ENCODE measurements at places on chromosomes 5 and 9.
A peak's percentile ranks its signal among the peaks of the same experiment; 100 is the strongest.

GRCh38 chr5:107219993-107220392, 450.7 kb downstream of the EFNA5 start:
- DNase-seq = no peak

DNA sequence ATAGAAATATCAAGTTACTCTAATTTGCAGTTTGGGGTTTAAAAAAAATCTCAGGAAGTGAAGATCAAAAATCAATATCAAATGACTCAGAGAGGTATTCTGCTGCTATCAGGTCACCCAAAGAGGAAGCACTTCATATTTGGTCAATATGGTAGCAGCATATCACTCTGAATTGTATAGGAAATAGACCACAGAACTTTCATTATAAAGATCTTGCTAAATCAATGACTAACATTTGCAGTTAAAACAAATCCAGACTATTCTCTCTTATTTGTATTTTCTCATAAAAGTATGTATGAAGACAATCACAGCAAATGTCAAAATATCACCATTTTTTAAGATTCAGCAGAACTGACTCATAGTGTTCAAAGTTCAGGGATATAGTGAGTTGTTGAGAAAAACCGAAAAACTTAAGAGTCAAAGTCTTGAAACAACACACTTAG, 105.8 kb upstream of the PCSK1 start:
- DNase-seq = no peak

- DNase-seq = no peak
These were observed 352.9 kb downstream of the DNAH5 start for GRCh38 chr5:13591621-13592020.

- no peak for DNase-seq
These were observed 1.6 kb downstream of the RAD23B start for GRCh38 chr9:107284636-107285035.

GRCh38 chr5:74325866-74326265, 314.7 kb downstream of the ENC1 start:
- no peak for DNase-seq

DNA sequence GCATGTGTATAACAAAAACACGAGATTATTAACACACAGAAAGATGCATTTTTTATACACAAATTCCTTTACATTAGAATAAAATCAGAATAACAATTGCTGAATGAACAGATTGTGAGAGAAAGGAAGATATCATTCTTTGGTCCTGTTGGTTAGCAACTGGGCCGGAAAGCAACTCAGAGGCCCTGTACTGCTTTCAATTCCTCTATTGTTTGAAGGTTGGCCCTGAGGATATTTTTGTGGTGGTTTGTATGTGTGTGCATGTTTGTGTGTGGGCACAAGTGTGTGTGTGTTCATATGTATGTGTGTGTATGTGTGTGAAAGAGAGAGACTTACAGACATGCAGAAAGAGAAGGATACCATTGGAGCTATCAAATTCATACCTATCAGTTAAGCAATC, 356.8 kb upstream of the DMAC1 start:
- DNase-seq = no peak

DNA sequence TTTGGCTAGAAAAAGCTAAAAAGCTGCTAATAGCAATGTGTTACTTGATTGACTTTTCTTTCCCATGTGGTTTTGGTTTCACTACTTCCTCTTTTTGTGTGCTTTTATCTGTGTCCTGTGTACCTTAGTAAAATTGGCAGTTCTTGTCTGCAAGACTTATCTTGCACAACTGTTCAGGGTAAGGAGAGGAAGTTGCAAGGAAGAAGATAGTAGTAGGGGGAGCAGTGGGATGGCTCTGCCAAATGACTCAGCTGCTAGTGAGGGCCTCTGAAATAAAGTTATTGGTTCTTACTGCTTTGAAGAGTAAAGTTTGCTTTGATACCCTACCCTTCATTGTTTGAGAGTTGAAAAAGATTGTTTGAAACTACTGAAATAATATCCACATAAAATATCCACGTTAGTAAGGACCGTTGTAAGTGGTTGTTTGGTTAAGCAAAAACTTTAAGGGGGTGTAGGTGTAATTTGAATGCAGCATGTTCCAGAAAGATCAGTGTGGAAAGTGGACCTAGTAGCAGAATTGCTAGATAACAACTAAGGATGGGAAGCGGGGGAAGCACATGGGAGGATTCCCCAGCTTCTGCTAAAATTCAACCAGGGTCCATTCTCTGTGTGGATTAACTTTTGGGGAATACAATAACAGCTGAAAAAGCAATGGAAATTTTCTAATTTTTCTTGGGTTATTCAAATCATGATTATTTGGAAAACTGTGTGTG, 123.5 kb downstream of the SCAMP1 start:
- DNase-seq = peak; percentile 56

GRCh38 chr5:39604491-39604890, 179.7 kb upstream of the DAB2 start:
- DNase-seq = no peak

DNA sequence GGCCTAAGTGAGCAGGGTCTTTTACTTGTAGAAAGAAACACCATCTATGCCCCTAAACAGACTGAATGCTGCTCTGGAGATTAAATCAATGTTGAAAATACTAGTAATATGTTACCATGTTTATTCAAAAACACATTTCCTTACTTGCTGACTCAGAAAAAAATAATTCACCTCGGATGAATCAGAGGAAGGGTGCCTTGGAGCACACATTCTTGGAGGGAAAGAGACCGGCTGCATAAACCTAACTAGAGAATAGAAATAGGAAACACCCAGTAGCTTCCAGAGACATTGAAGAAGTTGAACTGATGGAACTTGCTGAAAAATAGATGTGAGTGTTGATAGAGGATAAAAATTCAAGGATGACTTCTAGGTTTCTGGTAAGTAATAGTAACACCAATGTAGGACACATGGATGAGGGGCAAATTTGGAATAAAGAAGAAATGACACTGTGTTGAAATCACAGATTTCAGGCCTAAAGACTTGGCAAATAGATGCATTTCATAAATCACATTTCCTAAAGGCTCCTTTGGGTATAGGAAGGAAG, 76.9 kb upstream of the MINAR2 start:
- no peak for DNase-seq

GRCh38 chr5:159824188-159825161, 91.8 kb upstream of the ADRA1B start:
- DNase-seq = no peak

DNA sequence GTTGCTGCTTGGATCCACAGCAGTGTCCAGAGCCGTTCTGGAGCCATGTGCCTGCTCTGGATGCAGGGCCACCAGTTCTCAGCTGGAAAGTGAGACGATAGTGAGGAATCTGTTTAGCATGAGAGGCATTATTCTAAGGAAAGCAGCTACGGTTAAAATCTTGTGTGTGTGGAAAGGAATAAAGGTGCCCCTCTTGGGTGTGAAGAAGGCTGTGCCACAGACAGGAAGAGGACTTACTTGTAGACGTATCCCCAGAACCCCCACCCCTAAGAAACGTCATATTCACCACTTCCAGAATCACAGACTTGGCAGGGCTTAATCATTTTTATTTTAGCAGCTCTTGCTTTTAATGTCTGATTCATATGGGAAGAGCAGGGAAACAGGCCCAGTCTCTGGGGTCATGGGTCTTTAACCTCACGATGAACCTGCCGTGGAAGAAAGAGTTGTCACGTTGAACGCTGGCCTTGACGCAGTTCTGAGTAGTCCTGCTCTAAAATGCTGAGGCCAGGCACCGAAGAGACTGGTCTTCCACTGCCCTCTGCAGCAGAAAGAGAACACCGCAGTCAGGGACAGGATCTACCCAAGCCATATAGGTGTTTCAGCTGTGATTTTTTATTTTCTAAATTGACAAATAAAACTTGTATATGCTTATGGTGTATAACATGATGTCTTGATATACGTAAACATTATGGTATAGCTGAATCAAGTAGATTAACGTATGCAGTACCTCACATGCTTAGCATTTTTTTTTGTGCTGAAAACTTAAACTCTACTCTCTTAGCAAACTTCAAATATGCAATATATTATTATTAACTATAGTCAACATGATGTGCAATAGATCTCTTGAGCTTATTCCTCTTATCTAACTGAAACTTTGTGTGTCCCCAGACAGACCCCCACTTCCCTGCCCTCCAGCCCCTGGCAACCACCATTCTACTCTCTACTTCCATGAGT, 38.8 kb downstream of the CARTPT start:
- no peak for DNase-seq

- DNase-seq = no peak
These were observed 1.2 kb downstream of the MRPS30 start for GRCh38 chr5:44809956-44810420.

DNA sequence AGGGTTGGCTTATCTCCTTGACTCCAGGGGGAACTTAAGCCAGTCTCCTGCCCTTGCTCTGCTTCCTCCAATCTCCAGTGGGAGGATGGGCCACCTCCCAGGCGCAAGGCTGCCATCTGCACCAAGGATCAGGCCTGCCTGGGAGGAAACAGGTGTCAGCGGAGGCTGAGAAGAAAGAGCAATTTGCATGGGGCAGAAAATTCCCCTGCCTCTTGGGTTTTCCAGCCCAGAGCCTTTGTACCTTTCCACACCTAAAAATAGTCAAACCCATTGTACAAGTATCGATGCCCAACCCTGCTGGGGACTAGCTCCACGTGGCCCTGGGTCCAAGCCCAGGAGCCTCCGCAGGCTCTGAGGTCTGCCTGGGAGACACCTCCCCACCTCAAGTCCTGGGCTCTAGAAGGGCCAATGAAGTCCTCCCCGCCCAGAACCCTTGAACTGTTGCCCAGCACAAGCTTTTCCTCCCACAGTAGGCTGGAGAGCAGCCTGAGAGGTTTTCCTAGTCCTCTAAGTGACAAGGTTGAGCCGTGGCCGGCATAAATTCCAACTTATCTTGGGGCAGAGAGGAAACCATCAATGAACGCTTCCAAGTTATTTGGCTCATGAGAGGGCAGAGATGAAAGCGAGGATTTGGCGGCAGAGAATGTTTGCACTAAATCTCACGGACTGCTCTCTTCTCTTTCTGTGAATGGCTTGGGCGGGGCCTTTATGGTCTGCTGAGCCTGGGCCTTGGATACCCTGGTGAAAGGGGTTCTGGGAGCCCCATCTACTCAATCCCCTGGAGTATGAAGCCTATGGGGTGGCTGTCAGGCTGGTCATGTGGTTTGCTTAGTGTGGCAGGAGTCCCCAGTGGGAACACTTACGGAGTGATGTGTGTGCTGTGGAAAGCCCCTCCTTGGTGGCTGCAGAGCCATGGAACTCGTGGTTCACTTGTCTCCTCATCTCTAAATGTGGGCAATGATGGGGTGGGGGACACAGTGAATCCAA, 15.6 kb downstream of the JADE2 start:
- DNase-seq = peak; percentile 70

DNA sequence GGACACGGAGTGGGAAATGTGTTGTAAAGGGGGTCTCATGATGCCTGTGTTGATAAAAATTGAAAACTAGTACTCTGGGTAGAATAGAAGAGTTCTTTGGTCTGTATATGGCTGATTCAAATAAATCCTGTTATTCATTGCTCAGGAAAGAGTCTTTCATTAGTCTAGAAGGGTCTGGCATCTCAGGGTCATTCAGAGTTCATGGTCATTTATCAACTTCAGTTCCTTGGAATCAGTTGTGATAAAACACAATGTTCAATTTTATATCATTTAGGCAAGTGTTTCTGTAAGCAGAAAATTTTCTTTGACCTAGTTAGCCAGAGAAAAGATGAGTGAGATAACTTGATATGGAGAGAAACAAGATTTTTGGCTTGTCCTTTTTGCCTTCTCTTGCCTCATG, 36.3 kb downstream of the SPATA31D1 start:
- DNase-seq = no peak

GRCh38 chr9:18821788-18822187, 211.2 kb downstream of the SAXO1 start:
- no peak for DNase-seq

- no peak for DNase-seq
These were observed 8.7 kb downstream of the FAM193B start for GRCh38 chr5:177545487-177546257.

DNA sequence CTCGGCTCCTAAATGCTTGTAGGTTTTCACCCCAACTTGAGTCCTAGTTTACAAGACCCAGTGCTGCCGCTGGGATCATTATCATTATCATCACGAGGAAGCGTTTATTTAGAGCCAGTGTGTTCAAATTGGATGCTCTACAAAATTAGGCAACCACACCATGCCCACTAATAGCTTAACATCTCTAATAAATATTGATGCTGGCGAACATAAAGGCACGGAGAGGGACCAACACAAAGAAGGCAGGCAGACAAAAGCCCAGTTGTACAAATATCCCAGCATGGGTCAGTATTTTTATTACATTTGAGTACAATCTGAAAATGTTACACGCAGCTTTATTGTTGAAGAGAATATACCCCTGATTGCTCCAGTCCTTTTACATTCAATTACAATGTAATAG, 4.7 kb downstream of the CFAP77 start:
- DNase-seq = no peak

GRCh38 chr9:113569472-113570060, 106.0 kb downstream of the RGS3 start:
- DNase-seq = no peak

GRCh38 chr9:89444925-89445765, 52.8 kb downstream of the SEMA4D start:
- DNase-seq = no peak
